ENCODE measurements at places on chromosomes 2 and 18. TPM values are rescaled to one million over a fixed set of nuclear protein-coding genes. Genes with fewer than 3 reads are reported as not detected.

DNA sequence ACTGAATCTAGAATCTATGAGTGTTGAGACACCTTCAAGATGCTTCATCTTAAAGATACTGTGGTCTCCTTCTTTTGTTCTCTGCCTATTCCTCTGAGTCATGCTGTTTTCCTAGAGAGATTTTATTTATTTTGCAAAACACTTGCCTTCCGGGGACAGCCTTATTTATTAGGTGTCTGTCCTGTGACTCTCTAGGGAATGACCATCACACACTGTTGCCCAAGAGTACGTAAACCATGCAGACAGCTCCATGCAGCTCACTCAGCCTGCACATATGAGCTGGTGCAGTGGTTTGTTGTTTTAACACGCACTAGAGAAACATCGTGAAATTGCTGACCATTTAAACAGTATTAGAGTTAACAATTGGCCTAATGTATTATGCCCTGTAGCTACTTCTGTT lies 12.4 kb upstream of the ADCYAP1 start:
- no peak for DNase-seq

DNA sequence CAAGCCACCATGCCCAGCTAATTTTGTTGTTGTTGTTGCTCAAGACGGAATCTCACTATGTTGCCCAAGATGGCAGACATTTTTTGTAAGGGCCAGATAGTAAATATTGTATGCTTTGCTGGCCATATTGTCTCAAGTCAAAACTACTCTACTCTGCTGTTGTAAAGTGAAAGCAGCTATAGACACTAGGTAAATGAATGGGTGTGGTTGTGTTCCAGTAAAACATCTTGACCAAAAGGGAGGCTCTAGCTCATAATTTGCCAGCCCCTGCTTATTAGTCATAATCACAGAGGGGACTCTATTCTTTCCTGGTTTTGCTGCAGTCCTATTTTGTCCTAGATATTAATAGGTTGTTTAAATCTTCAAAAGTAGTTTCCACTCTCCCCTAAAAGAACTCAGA lies 24.5 kb downstream of the MAPRE3 start:
- DNase-seq: no peak

GRCh38 chr18:6039055-6039454 lies 143.7 kb upstream of the TMEM200C start:
- no peak for DNase-seq

DNA sequence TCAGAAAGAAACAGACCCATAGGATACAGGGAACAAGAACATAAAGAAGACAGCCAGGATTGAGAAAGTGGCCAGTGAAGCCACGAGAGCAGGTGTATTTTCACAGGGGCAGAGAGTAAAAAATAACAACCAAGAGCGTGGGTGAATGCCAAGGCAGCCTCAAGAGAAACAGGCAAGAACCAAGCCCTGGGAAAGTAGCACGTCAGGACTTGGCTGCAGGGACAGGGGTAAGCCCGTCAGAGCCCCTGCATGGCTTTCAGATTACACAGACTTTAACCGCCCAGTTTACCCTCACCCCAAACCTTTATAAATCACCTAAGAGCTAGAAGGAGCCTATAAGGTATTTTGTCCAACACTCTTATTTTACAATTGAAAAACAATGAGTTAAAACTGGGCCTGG lies 43.7 kb downstream of the ARL4C start:
- DNase-seq: no peak

- DNase-seq: no peak
Observed at GRCh38 chr18:27656167-27656778, 471.2 kb upstream of the CHST9 start.

The CDKL4 gene
- polyA plus RNA-seq: not detected

GRCh38 chr2:105362862-105363591 lies 25.7 kb downstream of the C2orf49 start:
- DNase-seq: no peak

GRCh38 chr18:12079491-12080237 lies 14.0 kb upstream of the ANKRD62 start:
- DNase-seq: no peak

DNA sequence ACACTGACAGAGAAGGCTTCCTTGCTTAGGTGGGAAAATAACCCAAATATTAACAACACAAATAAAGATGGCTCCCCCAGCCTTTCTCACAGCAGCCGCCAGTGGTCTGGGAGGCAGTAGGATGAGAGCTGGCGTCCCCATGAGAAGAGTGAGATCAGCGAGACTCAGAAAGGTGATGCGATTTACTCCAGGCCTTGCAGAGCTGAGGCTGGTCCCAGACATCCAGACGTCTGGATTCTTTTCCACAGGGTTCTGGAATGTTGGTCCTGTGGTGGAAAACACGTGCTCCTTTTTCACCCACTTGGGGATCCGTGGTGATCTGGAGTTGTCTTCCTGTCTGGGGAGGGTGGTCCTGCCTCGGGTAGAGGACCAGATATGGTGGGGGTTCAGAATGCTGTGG lies 190.6 kb downstream of the CTIF start:
- no peak for DNase-seq

DNA sequence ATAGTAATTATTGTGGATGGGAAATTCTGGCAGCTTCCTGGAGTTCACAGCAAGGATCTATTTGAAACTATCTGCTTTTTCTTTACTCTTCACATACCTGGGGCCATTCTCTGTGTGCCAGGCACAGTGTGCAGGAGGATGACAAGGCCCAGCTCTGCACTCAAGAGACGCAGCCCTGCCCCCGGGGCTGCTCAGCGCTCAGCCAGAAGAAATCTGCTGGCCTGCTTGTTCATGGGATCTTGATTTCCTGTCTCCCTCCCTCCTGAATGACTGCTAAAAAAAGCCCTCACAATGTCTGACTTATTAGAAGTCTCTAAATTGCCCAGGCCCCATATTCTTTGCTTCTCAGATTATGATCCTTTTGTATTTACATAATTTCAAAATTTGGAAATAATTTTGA lies 210.9 kb downstream of the DCDC2C start:
- DNase-seq: no peak

The SERPINB3 gene
- polyA plus RNA-seq: not detected

DNA sequence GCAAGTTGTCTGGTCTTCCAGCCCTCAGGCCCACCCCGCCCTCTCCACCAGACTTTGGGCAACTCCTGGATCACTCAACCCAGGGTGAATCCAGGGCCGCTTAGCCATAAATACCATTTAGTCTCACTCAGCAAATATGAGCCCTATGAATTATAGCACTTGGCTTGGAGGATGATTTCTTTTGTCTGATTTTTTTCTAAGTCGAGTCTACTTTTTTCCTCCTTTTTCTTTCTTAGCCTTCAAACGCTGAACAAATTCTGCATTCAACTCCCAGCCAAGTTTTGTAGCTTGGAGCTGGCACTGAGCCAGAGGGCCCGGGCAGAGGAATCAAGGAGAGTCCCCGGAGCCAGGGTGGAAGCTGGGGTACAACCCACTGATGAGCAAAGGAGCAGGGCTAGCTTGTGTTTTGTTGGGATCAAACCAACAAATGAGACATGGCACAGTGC lies 48.7 kb downstream of the SERTAD2 start:
- no peak for DNase-seq

DNA sequence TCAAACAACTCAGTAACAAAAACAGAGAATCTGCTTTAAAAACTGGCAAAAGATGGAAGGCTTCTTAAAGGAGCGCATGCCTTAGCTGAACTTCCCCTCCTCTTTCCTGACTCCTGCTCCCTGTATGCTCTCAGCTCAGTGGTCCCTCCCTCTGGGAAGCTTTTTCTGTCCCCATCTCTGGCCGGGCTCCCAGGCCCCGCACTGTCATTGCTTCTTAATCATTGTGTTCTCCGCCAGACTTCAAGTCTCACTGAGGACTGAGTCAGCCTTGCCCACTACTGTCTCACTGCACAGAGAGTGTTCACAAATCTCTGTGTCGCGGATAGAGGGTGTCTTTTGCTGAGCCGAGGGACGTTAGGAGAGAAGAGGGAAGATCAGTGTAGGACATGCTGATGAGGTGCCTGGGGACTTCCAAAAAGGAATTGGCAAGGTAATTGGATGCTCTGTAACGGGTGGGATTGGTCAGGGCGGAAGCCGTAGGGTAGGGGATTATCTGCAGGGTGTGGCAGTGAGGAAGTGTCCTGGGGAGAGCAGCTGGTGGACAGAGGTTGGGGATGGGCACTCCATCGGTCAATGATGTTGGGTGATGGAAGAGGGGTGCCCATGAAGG lies 16.2 kb downstream of the TOGARAM2 start:
- no peak for DNase-seq

DNA sequence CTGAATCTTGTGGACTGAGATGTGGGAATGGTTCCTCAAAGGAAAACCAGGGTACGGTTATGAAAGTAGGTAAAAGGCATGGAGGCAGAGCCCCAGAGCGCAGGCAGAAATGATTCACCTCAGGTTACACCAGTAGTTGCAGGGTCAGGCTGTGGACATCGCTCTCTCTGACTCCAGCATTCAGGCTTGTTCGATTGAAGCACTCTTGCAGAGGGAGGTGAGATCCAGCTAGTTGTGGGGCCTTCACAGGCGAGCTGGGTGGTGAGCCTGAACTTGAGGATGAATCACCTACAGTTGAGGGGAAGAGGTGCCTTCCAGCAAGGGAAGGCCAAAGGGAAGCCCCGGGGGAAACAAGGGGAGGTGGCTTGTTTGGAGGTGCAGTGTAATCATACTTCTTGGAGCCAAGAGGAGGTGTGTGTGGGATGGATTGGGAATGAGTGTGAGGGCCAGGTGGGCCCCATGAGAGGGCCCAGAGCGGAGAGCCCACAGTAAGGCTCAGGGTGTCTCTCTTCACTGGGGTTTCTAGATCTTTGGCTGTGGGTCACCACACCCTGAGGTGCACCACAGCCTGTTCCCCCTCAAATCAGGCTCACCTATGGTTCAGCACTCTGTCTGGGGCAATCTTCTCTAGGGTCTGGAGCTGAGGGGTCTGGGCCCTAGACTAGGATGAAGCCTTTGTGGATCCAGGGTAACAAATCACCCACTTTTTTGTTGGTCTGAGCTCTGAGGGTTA lies 48.5 kb upstream of the MCFD2 start:
- DNase-seq: no peak

Data from immature natural killer cell (primary cell).